ENCODE measurements at places on chromosomes 2 and 18. TPM values are rescaled to one million over a fixed set of nuclear protein-coding genes. Genes with fewer than 3 reads are reported as not detected.

DNA sequence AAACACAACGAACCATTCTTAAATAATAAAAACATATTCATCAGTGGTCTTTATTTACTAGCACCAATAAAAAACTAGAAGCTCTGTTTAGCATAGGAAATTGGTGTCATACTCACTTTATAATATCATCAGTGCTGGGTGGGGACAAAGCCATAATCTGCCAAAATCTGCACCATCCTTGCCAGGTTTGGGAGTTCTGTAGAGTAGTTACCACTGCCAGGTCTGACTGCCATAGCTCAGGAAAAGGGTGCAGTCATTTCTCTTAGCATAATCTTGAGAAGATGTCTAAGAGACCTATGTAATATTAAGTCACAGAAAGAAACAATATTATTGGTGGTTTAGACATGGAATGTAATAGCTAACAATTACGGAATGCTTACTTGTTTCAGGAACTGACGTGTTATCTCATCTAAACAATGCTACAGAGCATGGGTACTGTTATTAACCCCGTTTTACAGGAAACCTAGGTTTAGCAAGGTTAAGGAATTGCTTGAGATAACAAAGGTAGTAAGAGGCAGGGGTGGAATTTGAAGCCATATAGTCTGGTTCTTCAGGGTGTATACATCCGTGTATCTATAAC is 1.6 kb upstream of the MARCHF7 start:
- no peak for DNase-seq

DNA sequence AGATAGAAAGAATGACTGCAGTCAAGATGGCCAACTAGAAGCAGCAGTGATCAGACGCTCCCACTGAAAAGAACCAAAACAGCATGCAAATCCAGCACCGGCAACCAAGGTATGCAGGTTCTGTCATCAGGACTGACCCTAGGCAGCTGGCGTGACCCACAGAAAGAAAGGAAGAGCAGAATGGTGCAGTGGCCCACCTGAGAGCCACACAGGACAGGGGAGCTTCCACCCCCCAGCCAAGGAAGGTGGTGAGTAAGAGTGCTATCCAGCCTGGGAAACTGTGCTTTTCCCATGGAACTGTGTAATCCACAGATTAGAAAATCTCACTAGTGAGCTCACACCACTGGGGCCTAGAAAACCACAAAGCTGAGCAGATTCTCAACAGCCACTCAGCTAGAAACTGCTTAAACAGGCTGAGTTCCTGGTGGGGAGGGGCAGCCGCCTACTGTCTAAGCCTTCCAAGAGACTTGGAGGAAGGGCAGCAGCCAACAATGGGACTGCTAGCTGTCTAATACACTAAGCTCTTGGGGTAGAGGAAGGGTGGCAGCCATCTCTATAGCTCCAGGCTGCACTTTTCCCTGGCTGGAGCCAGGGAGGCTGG is 127.9 kb downstream of the EVA1A start:
- no peak for DNase-seq

GRCh38 chr2:196413821-196414274 is 225.7 kb upstream of the CCDC150 start:
- no peak for DNase-seq

DNA sequence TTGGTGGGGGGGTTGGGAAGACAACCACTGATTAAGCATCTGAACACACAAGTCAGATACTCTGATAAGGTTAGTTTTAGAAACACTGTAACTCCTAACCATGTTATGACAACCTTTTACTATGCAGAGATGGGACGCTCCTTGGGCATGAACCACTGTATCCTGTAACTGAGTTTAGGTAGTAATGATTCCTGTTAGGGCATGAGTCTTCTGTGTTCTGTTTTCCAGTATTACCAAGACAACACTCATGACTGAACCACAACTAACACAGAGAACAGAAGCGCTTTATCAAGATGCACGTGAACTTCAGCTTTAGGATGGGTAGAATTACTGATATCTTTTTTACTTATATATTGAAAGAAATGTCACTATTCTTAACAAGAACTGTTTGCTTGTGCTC is 14.1 kb upstream of the CREB1 start:
- no peak for DNase-seq

- no peak for DNase-seq
These were observed 62.3 kb upstream of the SNTG2 start for GRCh38 chr2:888211-888801.

- DNase-seq, result no peak
These were observed 95.4 kb downstream of the HAUS1 start for GRCh38 chr18:46199515-46200147.

DNA sequence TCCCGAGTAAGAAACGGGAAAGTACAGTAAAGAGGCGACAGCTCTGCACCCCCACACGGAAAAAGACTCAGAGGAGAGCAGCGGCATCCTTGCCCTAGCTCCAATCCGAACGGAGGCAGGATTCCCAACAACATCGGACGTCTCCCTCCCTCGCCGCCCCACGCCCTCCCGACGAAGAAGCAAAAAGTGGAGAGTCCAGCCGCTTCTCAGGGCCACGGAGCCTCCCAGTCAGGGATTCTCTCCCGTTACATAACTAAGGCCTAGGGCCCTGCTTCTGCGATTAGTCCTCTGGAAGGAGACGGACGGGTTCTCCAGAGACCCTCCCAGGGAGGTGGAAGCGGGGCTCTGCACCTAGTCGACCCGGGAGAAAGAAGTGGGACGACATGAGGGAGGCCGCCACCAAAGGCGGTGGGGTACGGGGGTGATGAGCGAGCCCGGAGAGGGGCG is 587 bp downstream of the SUMO1 start:
- no peak for DNase-seq

DNA sequence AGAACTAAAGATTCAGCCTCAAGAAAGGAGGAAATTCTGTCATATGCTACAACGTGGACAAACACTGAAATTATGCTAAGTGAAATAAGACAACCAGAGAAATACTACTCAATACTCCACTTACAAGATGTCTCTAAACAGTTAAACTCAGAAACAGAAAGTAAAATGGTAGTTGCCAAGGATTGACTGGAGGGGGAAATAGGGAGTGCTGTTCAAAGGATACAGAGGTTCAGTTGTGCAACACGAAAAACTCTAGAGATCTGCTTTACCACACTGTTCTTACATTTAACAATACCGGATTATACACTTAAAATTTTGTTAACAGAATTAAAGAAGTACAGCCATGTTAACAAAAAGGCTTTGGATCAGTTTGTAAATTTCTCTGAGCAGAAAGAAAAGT is 39.8 kb upstream of the C2orf15 start:
- no peak for DNase-seq

CCDC74B gene
- total RNA-seq, result 1.8 TPM

ELAC1 gene
- total RNA-seq, result 7.7 TPM

AFF3 gene
- total RNA-seq, result 1.7 TPM

ZFP36L2 gene
- 92.3 TPM for total RNA-seq

RND3 gene
- not detected for total RNA-seq

CBLN2 gene
- total RNA-seq, result not detected

EML6 gene
- total RNA-seq, result 0.44 TPM

NMS gene
- total RNA-seq, result not detected

NFATC1 gene
- total RNA-seq, result 102 TPM

SOX11 gene
- total RNA-seq, result not detected

All from activated T-helper 1 cell treated with anti-CD3 and anti-CD28 coated beads, Interleukin-12 subunit alpha, Interleukin-12 subunit beta, Interleukin-2, Interleukin-4 antibody, amounts not matched to agents 30 ng/mL and 10 ng/mL and 1 ng/mL, durations not matched to agents 14 hours and 24 hours and 36 hours (primary cell).